ENCODE measurements at places on chromosomes 7 and 10. TPM values are rescaled to one million over a fixed set of nuclear protein-coding genes. Genes with fewer than 3 reads are reported as not detected.

The HKDC1 gene
- total RNA-seq = 0.15 TPM

GRCh38 chr7:1952169-1952760 is 280.5 kb downstream of the MAD1L1 start:
- no peak for DNase-seq
- H3K4me1 ChIP-seq = peaks cover 19% of the 10 kb centered on the region
- H3K36me3 ChIP-seq = no peaks in the 10 kb centered on the region
- no peak overlapping the region for H3K27ac ChIP-seq
- H3K4me3 ChIP-seq = no peak overlapping the region

DNA sequence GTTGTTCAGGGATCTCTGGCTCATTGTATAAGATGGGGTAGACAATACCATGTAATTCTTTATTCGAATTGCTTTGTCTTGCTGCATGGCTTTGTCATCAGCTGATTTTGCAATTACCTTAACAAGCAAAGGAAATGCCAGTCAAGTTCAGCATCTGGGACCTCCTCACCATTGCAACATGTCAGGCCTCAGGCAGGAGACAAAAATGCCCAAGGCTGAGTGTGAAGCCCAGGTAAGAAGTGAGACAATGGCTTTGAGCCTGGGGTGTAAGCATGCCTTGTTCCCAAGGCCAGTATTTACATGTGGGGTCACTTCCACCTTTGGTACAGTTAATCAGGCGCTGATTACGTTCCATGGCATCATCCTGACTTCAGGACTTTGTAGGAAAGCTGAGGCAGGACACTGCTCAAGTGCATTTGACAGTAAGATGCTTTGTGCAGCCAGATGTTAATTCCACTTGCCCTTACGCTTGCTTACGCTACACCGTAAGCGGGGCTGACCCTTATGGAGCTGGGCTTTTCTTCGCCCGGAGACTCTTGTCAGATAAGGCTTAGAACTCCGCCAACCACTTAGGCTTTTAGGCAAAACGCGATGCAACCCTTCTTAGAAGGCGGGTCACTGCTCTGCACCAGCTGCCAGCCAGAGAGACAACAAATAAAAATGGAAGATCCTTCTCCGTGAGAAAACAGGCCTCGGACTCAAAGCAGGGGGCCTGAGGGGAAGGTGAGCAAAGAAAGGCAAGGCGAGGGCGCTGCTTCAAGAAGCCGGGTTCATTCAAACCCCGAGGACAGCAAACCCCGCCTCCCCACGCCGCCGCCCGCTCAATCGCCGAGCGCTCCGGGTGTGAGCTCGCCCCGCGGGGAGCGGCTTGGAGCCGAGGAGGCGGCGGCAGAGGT is 1.3 kb upstream of the SP4 start:
- H3K27ac ChIP-seq = peak overlapping the region; percentile 48
- H3K27me3 ChIP-seq = no peaks in the 10 kb centered on the region
- peak overlapping the region; percentile 78 for H3K4me3 ChIP-seq
- H3K4me1 ChIP-seq = peaks cover 32% of the 10 kb centered on the region
- H3K36me3 ChIP-seq = peaks cover 6% of the 10 kb centered on the region
- no peak for DNase-seq

- no peak for DNase-seq
- no peak overlapping the region for H3K27ac ChIP-seq
- no peaks in the 10 kb centered on the region for H3K4me1 ChIP-seq
- H3K4me3 ChIP-seq = no peak overlapping the region
- H3K36me3 ChIP-seq = no peaks in the 10 kb centered on the region
Measured at GRCh38 chr7:46848944-46849343, 733.0 kb downstream of the TNS3 start.

- H3K27ac ChIP-seq = no peak within 1 kb of the TSS
- DNase-seq = peak; percentile 66
- H3K36me3 ChIP-seq = no peaks in the 10 kb centered on the region
- H3K4me3 ChIP-seq = no peak within 1 kb of the TSS
Measured at GRCh38 chr10:114043532-114044246, at the start of gene ADRB1. ADRB1 (plus strand) TSS chr10:114043866; CDS start chr10:114044133, 267 bp downstream.

DNA sequence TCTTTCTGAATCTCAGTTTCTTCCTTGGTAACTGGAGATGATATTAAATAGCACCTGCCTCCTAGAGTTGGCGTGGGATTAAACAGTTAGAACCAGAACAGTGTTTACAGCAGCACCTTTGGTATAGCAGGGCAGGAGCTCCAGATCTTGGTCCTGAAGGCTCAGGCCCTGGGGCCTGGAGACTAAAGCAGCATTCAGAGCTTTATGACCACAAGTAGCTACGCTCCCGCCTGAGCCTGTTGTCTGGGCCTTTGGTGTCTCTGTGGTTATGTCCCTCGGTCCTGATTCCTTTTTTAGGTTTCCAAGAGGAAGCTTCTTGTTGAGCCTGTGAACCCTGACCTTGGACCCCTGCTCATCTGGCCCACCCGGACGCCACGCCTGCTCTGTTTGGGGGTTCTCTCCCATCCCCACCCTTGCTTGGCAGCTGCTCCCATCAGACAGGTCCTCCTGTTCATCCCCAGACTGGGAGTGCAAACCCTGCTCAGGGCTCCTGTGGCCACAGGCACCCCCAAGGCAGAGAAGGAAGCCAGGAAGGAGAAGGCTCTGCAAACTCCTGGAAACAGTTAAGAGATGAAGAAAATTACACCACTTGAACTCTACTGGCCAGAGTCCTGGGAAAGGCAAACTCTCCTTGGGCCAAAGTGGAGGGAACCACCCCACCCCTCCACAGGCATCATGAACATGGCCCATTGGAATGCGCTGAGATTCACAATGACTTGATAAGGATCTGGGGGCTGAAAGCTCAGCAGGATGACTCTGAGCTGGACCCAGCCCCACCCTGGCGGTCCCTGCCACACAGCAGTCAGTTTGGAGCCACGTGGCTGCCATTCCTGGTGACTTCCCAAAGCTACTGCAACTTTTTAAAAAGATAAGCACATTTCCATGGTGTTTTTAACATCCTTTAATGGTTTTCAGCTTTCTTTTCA is 50.1 kb upstream of the TMEM72 start:
- no peak overlapping the region for H3K4me3 ChIP-seq
- H3K27ac ChIP-seq = no peak overlapping the region
- H3K4me1 ChIP-seq = peaks cover 4% of the 10 kb centered on the region

DNA sequence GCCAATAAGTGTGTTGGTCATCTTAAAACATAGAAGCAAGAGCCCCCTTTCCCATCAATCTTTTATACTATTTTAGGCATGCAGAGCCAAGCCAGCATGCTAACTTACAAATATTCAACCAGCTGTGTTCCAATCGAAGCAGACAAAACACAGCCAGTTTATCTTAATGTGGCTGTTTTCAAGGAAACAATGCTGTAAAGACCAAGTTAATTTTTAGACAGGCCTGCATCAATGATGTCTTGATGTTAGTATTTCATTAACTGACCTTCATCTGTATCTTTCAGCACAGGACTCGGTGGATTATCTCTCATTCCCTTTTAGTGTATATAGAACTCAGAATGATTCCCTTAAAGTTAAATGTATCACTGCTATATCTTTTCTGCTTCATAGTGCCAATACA is 262.0 kb upstream of the ZWINT start:
- no peak overlapping the region for H3K27ac ChIP-seq
- H3K4me3 ChIP-seq = no peak overlapping the region
- H3K27me3 ChIP-seq = no peaks in the 10 kb centered on the region
- DNase-seq = no peak

GRCh38 chr10:97827702-97828291 is 21.8 kb upstream of the GOLGA7B start:
- H3K27me3 ChIP-seq = no peaks in the 10 kb centered on the region
- H3K36me3 ChIP-seq = no peaks in the 10 kb centered on the region
- H3K4me3 ChIP-seq = no peak overlapping the region
- DNase-seq = no peak
- peaks cover 18% of the 10 kb centered on the region for H3K4me1 ChIP-seq

GRCh38 chr10:55214608-55215007 is 413.6 kb upstream of the PCDH15 start:
- no peak for DNase-seq
- H3K36me3 ChIP-seq = no peaks in the 10 kb centered on the region
- H3K4me1 ChIP-seq = no peaks in the 10 kb centered on the region
- no peaks in the 10 kb centered on the region for H3K27me3 ChIP-seq
- H3K27ac ChIP-seq = no peak overlapping the region

The CAMK2G gene
- total RNA-seq = 17.3 TPM

GRCh38 chr10:89414879-89415821 is 782 bp downstream of the IFIT5 start:
- peak overlapping the region; percentile 88 for H3K27ac ChIP-seq
- DNase-seq = peak; percentile 65
- H3K27me3 ChIP-seq = no peaks in the 10 kb centered on the region
- peak overlapping the region; percentile 88 for H3K4me3 ChIP-seq

The UNCX gene
- not detected for total RNA-seq

GRCh38 chr7:6210621-6211372 is 61.6 kb downstream of the CYTH3 start:
- DNase-seq = no peak
- H3K4me1 ChIP-seq = no peaks in the 10 kb centered on the region
- H3K27ac ChIP-seq = no peak overlapping the region
- no peaks in the 10 kb centered on the region for H3K27me3 ChIP-seq
- no peak overlapping the region for H3K4me3 ChIP-seq

DNA sequence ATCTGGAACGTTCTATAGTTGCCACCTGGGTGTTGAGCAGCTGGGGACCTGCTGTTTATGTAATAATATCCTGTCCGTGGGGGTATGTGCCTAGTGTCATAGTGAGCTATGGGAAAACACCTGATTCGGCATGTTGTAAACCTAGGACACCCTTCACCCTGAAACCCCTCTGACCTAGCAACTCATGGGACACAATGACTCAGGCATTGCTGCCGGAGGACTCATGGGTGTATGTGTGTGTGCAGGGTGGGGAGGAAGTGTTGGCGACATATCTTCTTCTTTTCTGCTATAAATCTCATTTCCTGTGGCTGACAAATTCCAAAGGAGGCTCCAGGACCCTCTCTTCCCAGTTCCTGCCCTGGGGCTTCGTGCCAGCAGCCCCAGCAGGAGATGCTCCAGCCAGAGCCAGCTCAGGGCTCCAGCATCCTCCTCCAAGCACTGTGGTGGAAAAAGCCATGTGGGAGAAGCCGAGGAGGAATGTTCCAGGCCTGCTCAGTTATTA is 77.0 kb upstream of the PODXL start:
- H3K4me1 ChIP-seq = no peaks in the 10 kb centered on the region
- no peaks in the 10 kb centered on the region for H3K36me3 ChIP-seq
- H3K27me3 ChIP-seq = no peaks in the 10 kb centered on the region

The CRHR2 gene
- total RNA-seq = not detected

DNA sequence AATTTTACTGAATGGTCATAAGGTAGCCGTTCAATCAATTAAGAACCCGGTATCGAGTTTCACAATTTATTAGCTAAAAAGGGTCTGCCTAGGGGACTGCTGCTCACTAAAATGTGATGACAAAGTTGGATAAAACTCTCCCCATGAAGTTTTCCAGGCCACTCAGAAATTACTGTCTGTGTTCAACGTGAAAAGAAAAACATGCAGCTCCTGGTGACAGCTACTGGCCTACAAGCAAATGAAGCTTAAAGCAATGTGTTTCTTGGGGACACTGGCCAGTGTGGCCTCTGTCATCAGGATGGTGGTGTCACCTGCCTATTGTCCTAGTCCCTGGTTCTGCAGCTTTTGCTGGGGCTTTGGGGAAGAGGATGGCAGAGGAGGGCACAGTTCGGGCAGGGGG is 222.6 kb downstream of the WDR11 start:
- no peaks in the 10 kb centered on the region for H3K4me1 ChIP-seq
- no peak for DNase-seq
- H3K4me3 ChIP-seq = no peak overlapping the region
- no peaks in the 10 kb centered on the region for H3K27me3 ChIP-seq
- no peak overlapping the region for H3K27ac ChIP-seq
- no peaks in the 10 kb centered on the region for H3K36me3 ChIP-seq

The TRIM50 gene
- total RNA-seq = not detected

DNA sequence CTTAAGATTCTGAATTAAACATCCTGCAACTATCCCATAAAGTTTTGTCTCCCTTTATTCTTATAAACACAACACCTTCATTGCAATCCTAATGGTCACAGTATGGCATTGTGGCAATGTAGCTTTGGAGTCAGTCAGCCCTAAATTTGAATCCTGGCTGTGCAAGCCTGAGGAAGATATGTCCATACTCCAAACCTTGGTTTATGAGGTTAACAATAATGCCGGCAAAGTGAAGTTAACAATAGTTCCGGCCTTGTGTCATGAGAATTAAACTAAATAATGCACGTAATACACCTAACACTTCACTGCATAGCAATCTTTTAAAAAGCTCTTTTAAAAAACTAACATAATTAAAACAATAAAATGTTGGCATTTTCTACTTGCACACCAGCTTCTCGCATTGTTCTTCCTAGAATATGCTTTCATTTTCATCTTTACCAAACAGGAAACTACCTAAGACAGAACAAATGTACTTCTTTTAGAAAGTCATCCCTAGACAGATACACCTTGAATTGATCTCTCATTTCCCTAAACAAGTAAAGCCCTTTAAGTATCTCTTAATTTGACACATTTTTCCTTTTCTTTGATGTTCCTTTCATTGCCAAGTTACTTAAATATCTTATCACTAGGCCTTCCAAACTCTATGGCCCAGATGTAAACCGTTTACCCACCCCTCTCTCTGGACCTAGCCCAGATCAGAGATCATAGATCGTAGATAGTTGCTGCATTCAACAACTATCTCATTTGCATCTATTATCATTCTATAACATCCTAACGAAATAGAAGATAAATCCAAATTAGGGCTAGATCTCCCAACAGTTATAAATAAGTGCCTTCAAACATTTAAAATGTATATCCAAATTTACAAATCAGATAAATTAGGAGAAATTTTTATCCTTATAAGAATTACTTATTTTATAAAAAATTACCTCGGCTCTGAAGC is 66.7 kb downstream of the CREB3L2 start:
- H3K27ac ChIP-seq = peak overlapping the region; percentile 57
- H3K4me3 ChIP-seq = peak overlapping the region; percentile 39
- H3K4me1 ChIP-seq = peaks cover 35% of the 10 kb centered on the region
- DNase-seq = no peak
- no peaks in the 10 kb centered on the region for H3K27me3 ChIP-seq

The PAPOLB gene
- total RNA-seq = not detected

DNA sequence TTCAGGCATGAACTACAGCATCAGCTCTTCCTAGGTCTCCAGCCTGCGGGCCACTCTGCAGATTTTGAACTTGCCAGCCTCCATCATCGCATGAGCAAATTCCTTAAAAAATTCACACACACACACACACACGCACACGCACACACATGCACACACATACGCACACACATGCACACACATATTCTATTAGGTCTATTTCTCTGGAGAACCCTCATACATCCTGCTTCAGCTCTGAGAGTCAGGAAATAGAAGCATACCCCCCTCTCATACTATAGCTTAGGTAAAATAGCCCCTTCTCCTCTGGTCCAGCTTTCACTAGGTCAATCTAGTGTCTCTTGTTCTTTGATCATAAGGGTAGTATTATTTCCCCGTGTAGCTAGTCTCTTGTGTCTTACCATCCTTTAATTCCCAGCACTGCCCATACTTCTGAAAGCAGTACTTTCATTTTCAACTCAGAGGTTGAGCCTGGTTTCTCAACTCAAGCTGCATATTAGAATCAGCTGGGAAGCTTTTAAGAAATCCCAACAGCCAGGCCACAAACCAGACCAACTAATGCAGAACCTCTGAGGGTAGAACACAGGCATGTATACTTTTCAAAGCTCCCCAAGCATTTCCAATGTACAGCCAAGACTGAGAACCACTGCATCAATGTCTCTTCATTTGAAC is 30.9 kb upstream of the ITGB8 start:
- H3K4me1 ChIP-seq = no peaks in the 10 kb centered on the region
- no peaks in the 10 kb centered on the region for H3K27me3 ChIP-seq
- H3K36me3 ChIP-seq = no peaks in the 10 kb centered on the region
- no peak overlapping the region for H3K4me3 ChIP-seq

Measured in CD8-positive, alpha-beta memory T cell (primary cell).